NCI-H345 (cell line): ENCODE measurements at places on chromosomes 12 and 14.
A peak's percentile ranks its signal among the peaks of the same experiment; 100 is the strongest.

GRCh38 chr12:89384050-89384758, 31.9 kb upstream of the DUSP6 start:
- DNase-seq: peak; percentile 26

DNA sequence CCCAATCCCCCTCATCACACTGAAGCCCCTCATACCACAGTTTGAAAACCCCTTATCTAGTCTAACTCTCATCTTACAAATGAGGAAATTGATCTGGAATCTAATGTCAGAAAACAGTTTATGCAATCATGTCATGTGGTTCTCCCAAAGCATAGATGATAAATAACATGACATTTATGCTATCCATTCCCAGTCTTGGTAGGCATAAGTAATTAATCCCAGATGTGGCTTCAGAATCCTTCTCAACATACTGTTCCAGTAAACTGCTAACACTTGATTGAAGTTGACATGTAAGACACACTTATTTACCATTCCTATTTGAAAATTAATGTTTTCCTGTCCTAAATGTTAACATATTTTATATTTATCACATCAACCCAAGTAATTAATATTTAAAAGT, 168.7 kb downstream of the GALC start:
- no peak for DNase-seq

GRCh38 chr12:63325757-63326156, 174.8 kb upstream of the AVPR1A start:
- no peak for DNase-seq

- no peak for DNase-seq
Measured at GRCh38 chr12:124588751-124589267, 21.4 kb upstream of the NCOR2 start.

- DNase-seq: no peak
Measured at GRCh38 chr14:103488071-103488470, 34.6 kb downstream of the CKB start.

GRCh38 chr14:29035134-29035533, 268.5 kb downstream of the FOXG1 start:
- no peak for DNase-seq
